ENCODE measurements at places on chromosomes 11 and 22.

DNA sequence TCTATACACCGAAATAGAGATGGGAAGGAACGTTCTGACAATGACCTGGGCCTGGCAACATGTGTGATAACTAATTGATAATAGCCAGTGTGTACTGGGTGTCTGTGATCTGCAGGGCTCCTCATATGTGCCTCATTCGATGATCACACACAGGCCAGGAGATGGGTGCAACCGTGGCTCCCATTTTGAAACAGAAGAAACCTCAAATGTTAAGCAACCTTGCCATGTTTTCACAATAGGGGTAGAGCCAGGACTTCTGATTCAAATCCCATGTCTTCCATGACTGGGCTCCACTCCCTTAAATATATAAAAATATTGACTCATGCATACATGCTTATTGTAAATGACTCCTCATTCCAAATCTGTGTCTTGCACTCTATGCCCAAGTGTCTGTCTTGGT, 11.1 kb downstream of the APOL3 start:
- DNase-seq = peak; percentile 13

- peak; percentile 95 for DNase-seq
These were observed 1.2 kb downstream of the MAJIN start for GRCh38 chr11:64970731-64971151.

- no peak for DNase-seq
These were observed 530.2 kb downstream of the DLG2 start for GRCh38 chr11:85096939-85097338.

DNA sequence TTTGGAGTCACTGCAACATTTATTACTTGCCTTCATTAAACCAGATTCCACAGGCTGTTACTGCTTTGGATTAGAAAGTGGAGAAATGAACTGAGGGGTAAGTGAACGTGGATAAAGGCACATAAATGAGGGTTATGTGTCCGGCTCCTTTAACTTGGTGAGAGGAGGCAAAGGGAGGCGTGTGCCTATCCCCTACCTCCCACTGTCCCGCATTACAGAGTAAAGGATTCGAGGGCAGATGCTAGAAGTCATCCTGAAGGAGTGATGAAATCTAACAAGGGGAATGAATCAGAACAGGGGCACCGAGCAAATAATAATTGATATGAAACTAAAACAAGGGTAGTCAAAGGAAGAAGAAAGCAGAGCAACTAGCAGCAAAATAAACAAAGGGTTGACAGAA, 147.2 kb downstream of the GRIA4 start:
- DNase-seq = no peak

GRCh38 chr11:68441466-68442230, 18.9 kb upstream of the PPP6R3 start:
- DNase-seq = no peak

GRCh38 chr11:102733232-102733875, 8.6 kb upstream of the MMP8 start:
- peak; percentile 60 for DNase-seq

DNA sequence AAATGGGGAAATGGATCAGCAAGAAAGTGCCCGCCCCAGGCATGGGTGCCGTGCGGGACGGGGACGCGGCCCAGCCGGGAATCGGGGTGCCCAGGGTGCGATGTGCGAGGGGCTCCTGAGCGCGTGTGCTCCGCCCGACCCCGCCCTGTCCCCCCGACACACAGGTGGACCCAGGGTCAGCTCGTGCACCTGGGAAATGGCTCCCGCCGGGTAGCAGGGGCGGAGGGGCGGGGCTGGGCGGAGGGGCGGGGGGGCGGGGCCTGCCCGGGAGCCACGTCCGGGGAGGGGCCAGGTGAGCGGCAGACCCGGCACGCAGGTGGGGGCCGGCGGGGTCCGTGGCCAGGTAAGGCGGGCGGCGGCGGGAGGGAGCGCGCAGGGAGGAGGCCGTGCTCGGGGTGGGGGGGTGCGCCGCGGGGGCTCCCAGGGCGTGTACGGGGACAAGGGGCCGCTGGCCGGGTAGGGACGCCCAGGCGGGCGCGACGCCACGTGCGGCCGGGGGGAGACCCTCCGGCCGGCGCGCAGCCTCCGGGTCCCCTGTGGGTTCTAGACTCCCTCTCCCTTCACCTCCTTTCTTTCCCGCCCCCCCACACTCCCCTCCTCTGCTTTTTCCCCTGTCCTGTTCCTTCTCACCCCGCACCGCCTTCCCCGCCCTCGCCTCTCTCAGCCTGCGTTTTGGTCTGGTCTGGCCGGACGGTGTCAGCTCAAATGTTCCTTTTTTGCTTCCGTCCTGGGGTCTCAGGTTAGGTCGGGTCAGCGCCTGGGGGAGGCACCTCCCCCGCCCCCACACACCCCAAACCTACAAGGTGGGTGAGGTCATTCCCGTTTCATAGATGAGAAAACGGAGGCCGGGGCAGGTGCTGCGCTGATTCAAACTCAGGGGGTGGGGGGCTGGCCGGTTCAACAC, at the start of gene ARHGAP8:
ARHGAP8 (plus strand) TSS at position 291 of the 904 bp plus-strand sequence. CDS start 33,953 bp downstream, outside the sequence.
- DNase-seq = no peak

DNA sequence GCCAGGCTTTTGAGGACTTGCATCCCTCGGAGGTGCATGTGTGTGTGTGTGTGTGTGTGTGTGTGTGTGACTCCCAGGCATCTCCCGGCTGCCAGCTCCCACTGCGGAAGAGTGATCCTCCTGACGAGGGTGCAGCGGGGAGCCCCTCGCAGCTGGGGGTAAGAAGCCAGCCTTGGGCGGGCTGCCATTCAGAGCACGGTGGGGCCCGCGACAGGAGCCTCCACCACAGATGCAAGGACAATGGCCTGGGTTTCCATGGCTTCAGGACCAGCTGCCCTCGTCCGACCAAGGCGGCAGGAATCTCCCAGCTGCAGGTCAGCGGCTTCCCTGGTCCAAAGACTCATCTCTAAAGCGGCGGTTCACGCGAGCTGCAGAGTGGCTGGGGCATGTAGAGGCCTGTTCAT, 908.5 kb downstream of the BRD1 start:
- DNase-seq = no peak

GRCh38 chr22:25840167-25840566, 98.2 kb downstream of the MYO18B start:
- no peak for DNase-seq

DNA sequence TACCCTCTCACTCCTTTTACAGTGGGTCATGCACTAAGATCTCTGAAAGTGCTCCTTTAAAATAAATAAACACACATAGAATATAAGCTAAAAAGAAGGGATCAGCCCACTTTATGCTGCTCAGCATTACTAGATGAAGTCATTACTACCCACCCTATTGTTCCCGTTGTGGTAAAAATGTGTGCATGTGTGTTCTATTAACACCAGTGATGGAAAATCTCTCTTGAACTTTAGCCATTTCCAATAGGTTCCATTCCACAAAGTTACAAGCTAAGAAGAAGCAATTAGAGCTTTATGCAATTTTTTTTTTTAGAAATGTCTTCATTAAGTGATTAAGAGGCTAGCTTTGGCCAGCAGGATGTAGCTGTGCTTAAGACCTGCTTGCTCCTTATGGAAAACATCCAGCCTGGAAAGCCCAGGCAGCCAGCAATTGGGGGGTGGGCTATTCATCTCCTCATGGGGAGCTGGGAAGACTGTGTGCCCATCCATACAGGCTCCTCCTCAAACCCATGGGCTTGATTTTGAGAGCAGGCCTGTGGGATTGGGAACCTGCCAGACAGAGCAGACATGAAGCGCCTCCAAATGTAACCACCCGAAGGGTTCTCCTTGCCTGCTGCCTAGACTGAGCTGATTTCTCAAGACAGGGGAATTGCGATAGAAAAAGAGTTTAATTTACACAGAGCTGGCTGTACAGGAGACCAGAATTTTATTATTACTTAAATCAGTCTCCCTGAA, 92.9 kb upstream of the PARVA start:
- no peak for DNase-seq

DNA sequence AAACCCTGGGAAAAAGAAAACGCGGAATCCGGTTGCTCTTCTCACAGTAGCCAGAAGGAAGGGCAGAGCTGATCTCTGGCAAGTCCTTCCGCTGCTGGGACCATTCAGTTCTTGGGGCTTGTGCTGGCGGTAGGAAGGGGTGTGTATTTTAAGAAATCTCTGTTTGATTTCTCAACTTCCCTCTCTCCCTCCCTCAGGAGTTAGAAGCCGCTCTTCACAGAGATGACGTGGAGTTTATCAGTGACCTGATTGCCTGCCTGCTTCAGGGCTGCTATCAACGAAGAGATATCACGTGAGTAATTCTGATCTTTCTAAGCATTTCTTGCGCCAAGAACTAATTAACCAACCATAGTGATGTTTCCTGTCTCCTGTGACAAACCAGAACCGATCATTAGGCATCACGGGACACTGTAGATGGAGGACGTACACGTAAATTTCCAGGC, 85.9 kb upstream of the SLC25A18 start:
- DNase-seq = peak; percentile 14

GRCh38 chr11:87972133-87972532, 203.1 kb downstream of the RAB38 start:
- no peak for DNase-seq

GRCh38 chr11:128424271-128424711, 163.1 kb downstream of the ETS1 start:
- DNase-seq = no peak

DNA sequence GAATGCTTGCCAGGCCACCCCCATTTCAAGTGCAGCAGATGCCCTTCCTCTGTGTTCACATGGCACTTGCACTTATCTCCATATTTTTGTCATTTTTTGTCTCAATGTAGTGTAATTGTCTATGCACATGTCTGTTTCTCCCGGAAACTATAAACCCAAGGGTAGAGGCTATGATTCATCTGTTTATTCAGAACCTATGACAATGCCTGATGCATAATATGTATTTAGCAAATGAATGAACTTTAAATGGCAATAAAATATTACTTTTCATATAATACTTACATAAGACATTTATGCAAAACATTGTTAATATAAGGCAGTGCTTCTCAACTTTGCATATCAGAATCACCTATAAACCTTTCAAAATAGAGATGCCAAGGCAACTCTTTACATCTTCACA, 6.7 kb downstream of the PAK1 start:
- no peak for DNase-seq

DNA sequence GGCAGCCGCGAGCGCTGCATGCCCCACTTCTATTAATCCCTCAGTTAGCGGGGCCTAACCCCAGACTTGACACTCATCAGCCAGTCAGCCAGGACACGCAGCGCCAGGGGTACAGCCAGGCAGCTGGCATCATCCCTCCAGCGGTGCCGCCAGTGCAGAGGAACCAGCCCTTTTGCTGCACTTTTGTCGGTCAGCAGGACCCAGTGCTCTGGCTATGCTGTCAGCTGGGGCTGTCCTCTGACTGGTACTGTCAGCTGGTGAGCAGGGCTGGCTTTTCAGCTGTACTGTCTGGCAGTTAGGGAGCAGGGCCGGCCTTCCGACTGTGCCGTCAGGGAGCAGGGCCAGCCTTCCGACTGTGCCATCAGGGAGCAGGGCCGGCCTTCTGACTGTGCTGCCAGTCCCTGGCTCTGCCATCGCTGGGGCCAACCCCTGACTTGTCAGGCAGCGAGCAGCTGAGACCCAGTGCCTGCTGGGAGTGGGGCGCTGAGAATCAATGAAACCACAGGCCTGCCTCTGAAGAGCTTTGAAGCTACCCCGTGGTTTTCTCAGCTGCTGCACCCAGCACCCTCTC, 115.4 kb downstream of the KIAA1671 start:
- no peak for DNase-seq

- DNase-seq = no peak
These were observed 5.1 kb downstream of the PATE2 start for GRCh38 chr11:125773516-125773915.

DNA sequence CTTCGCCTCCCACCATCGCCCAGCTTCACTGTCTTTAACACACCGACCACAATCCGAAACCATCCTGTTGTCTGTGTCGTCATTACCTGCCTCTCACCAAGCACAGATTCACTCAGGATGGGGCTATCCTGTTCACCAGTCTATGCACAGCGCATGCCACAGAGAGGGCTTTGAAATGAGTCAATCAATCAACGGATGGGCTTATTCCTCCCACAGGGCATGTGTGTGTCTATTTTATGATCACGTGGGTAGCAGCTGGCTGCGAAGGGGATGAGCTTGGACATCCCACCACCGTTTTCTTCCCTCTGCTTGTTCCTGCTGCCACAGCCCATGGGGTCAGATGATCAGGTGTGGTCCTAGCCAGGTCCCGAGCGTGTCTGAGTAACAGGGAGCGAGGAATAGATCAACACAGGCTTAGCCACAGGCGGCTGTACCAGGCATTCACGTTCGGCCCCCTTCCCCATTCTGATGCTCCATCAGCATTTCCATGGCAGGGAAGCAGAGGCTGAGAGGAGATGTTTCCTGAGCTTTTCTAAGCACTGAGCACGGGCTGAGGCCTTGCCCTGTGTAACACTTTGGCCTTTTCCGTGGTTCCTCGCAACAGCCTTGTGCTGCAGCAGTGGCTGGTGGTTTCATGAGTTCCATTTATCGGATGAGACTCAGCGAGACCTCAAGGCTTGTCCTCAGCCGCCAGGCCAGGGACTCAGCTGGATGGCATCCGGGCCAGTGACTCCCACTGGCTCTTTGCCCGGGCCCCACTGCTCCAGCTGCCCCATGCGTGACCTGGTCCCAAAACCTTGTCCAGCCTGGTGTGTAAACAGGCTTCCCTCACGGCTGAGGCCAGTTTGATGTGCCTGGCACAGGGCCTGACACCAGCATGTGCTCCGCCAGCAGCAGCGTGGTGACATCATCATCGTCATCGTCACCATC, 48.1 kb upstream of the FGF3 start:
- no peak for DNase-seq

- no peak for DNase-seq
These were observed 46.2 kb upstream of the A4GALT start for GRCh38 chr22:42766860-42767259.

DNA sequence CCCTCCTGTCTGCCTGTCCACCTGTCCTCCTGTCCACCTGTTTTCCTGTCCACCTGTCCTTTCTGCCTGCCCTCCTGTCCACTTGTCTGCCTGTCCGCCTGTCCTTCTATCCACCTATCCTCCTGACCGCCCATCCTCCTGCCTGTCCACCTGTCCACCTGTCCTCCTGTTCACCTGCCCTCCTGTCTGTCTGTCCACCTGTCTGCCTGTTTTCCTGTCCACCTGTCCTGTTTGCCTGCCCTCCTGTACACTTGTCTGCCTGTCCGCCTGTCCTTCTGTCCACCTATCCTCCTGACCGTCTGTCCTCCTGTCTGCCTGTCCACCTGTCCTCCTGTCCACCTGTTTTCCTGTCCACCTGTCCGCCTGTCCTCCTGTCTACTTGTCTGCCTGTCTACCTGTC, 682.8 kb downstream of the TBC1D22A start:
- no peak for DNase-seq

Measured in mammary epithelial cell (primary cell).